Activated CD4-positive, alpha-beta memory T cell treated with anti-CD3 and anti-CD28 coated beads, Interleukin-2, amount 10 ng/mL, durations not matched to agents 7 days and 5 days (primary cell): ENCODE measurements at places on chromosomes 1 and 21. TPM values are rescaled to one million over a fixed set of nuclear protein-coding genes. Genes with fewer than 3 reads are reported as not detected.

SLC35E2B gene
- 55.7 TPM for total RNA-seq

LAMC1 gene
- 0.53 TPM for total RNA-seq

LCE6A gene
- total RNA-seq, result not detected

DNM3 gene
- total RNA-seq, result 2.2 TPM

DCDC2B gene
- not detected for total RNA-seq

S100A14 gene
- total RNA-seq, result not detected

CFAP74 gene
- not detected for total RNA-seq

CD1E gene
- not detected for total RNA-seq

XCL2 gene
- not detected for total RNA-seq

OR2T12 gene
- not detected for total RNA-seq

ETV3L gene
- not detected for total RNA-seq

GJA9 gene
- not detected for total RNA-seq

CD52 gene
- 1,591 TPM for total RNA-seq

FOXD2 gene
- 0.68 TPM for total RNA-seq

TNFRSF4 gene
- 243 TPM for total RNA-seq

DYNLT5 gene
- total RNA-seq, result not detected

PTAFR gene
- 0.23 TPM for total RNA-seq

CHD5 gene
- total RNA-seq, result 0.10 TPM

RGSL1 gene
- total RNA-seq, result not detected

PTPN22 gene
- total RNA-seq, result 79.4 TPM

OLIG2 gene
- not detected for total RNA-seq

LRRC3 gene
- 3.7 TPM for total RNA-seq

WDR64 gene
- total RNA-seq, result 0.13 TPM

AJAP1 gene
- total RNA-seq, result not detected

LCE2A gene
- total RNA-seq, result not detected

PALMD gene
- total RNA-seq, result not detected

LIN9 gene
- total RNA-seq, result 11.5 TPM

DVL1 gene
- total RNA-seq, result 36.0 TPM

VSIG8 gene
- not detected for total RNA-seq

AQP10 gene
- not detected for total RNA-seq
